ENCODE measurements at places on chromosomes 4 and X.
A peak's percentile ranks its signal among the peaks of the same experiment; 100 is the strongest.

DNA sequence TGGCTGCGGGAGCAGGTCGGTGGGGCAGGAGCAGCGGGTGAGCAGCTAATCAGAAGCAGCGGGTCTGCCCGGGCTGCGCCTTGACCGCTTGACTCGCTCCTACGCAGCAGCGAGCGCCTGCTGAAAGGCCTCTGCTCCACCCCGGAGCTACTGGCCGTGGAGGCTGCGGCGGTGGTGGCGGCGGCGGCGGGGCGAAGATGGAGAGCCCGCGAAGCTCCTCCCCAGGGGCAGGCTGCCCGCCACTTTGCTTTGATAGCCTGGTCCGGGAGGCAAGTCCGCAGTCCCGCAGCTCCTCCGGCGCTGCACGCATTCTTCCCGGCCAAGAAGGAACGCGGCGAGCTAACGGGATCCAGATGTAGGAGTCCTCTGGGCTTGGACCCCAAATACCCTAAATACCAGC lies 36.7 kb downstream of the PJA1 start:
- DNase-seq, result no peak

GRCh38 chr4:76950956-76951671 lies 1.6 kb downstream of the SEPTIN11 start:
- DNase-seq, result peak; percentile 92

DNA sequence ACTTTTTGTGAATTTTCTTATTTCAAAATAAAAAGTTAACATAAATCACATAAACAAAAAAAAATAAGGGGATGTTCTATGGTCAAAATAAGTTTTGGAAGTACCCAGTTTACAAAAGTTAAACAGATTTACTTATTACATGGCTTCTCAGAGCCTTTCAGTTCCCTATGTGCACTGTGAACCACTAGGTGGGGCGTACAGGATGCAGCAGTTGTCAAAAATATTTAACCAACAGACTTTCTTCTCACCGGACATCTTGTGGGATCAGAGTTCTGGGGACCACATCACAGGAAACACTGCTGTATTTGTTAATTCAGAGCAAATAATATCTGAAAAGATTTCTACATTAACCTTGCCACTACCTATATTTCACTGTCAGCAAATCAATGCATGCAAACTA lies 74.1 kb downstream of the SMARCA1 start:
- DNase-seq, result no peak

DNA sequence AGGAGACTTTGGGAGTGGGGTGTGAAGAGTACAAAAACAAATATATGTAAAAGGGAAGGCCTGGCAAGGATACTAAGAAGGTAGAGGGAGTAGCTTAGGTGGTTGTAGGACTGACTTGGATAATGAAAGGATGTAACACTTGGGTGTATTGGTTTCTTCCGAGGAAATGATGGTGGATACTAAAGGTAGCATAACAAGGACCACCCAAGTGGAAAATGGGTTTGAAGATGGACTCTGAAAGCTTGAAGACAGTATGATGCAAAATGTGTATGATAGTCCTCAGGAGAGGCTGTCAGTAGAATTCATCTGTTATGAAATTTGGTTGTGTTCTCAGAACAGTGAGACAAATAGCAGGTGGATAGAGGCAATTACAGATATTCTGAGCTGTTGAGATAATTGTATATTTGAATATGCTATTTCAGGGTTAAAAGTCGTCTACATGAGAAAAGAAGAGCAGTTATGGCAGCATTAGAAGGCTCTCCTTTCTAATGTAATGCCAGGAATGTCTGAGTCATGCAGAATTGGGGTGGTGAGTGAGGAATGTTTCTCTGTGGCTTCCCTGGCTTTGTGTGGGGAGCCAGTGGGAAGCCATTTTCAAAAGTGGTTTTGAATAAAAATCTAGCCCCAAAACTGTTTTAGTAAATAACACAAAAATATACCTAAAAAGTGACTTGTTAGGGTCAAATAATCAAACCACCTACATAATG lies 75.6 kb downstream of the FHIP1A start:
- DNase-seq, result no peak

DNA sequence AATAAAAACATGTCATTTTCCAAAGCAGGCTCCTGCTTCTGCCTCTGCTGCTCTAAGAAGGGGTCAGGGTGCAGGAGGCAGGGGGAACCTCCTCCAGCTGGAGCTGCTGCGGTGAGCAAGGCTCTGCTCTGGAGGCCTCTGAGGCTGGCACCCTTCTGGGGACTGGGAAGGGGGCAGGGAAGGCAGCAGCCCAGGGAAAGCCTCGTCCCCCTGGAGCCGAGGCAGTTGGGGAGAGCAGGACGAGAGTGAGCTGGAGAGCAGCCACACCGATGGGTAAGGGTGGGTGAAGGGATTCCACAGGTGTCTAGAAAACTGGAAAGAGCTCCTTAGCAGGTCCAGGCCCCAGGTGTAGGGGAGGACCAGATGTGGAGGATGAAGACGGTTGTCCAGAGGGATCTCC lies 2.0 kb upstream of the CTAG2 start:
- no peak for DNase-seq

GRCh38 chr4:184402239-184402638 lies 72.1 kb downstream of the IRF2 start:
- no peak for DNase-seq

DNA sequence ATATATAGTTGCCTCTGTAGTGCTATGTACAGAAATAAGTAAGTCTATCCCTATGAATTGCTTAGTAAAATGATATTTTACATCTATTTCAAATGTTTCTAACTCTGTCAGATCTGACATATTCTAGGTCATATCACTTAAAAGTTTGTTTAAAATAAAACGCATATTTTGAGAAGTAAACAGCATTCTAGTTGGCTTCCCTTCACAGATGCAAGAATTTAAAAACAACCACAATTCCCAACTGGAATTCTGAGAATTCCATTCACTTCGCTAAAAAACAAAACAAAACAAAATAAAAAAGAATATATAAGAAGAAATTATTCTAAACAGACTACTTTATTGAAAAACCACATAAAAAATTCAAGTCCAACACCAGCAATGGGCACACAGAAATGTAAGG lies 126.0 kb downstream of the PPP3CA start:
- DNase-seq, result no peak

- DNase-seq, result no peak
These were observed 304.9 kb upstream of the RPS6KA3 start for GRCh38 chrX:20571611-20572010.

DNA sequence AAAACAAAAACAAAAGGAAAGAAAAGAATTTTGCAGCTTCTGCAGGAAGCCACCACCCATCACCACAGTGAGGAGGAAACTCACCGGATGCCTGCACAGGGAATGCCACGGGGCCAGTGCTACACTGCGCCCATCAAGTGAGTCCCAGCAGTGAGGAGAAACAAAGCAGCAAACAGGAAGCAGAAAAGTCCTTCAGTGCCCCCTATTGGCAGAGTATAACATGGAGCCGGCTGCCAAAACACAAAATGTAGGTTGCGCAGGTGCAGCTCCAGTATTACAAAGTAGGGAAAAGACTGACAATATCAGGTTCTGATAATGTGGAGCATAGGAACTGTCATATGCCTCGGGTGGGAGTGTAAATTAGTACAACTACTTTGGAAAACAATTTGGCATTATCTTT lies 23.3 kb upstream of the SCML2 start:
- peak; percentile 37 for DNase-seq

DNA sequence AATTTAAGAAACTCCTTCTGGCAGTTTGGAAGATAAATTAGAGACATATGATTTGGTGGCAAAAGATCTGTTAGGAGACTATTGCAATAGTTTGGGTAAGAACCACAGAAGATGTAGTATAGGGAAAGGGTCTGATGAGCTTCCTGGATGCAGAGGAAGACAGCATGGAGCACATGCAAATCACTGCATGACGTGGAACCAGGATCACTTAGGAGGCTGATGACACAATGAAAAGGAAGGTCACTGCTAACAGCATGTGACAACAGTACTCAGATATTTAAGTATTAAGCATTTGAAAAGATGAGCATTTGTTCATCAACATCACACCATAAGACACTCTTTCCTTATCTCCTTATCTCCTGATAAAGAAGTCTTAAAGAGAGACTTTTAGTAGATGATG lies 167.8 kb upstream of the LDB2 start:
- no peak for DNase-seq

- DNase-seq, result peak; percentile 84
These were observed 236.9 kb downstream of the AR start for GRCh38 chrX:67780694-67781109.

DNA sequence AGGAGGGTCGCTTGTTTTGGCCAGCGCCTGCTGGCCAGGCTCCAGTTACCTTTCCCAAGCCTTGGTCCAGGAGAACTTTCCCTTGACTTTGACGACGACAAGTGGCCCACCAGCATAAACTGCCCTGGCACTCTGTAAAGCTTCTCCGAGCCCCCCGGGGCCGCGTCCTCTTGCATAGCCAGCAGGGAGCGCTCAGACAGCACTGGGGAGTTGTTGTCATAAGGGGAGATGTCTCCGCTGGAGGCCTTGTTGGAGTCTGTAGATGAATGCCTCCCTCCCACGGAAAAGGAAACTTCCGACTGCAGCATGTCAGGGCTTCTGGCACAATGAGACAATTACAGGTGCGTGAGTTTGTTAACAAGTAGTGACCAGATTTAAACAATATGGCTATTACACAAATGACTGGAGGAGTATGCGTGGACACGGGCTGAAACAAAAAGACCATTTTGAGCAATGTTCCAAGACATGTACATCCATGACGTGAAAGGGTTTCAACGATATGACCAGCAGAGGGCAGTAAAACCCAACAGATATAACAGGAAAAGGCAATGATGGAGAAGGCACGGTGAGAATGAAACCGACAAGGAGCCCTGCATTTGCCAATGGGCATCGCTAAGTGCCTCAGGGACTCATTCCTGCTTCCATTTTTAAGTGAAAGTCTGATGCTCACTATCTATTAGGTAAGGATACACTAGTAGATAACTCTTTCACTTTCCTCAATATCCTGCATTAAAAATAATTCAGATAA lies 33.0 kb downstream of the HCCS start:
- peak; percentile 79 for DNase-seq

DNA sequence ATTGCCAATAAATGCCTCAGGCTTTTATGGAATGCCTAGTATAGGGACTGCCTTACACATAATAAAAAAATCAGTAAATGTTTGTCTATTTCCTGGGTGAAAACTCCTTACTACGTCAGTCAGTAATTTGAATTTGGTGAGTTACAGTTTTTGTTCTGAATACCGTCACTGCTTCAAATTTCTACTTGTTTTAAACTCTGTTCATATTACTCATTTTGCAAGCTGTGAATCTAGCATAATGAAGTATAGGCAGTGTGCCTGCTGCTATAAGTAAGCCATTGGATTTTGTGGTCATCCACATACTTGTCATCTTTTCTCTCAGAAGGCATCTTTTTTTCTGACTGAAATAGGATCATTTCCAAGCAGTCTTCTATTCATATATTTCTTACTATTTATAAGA lies 43.1 kb downstream of the SYNPO2 start:
- no peak for DNase-seq

GRCh38 chr4:105588252-105588651 lies 35.8 kb downstream of the ARHGEF38 start:
- DNase-seq, result no peak

DNA sequence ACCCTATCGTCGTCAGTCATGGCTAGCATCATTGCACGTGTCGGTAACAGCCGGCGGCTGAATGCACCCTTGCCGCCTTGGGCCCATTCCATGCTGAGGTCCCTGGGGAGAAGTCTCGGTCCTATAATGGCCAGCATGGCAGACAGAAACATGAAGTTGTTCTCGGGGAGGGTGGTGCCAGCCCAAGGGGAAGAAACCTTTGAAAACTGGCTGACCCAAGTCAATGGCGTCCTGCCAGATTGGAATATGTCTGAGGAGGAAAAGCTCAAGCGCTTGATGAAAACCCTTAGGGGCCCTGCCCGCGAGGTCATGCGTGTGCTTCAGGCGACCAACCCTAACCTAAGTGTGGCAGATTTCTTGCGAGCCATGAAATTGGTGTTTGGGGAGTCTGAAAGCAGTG lies 1.6 kb downstream of the ZCCHC12 start:
- peak; percentile 7 for DNase-seq

- DNase-seq, result no peak
These were observed 10.8 kb downstream of the PSAPL1 start for GRCh38 chr4:7423801-7424552.

- no peak for DNase-seq
These were observed 44.8 kb upstream of the HMX1 start for GRCh38 chr4:8916351-8916885.
